Stimulated activated CD4-positive, alpha-beta T cell treated with anti-CD3 and anti-CD28 coated beads, Interleukin-1b, Interleukin-23, amount 100 ng/mL, for 1 hour (primary cell): ENCODE measurements at places on chromosomes 1 and 21.

DNA sequence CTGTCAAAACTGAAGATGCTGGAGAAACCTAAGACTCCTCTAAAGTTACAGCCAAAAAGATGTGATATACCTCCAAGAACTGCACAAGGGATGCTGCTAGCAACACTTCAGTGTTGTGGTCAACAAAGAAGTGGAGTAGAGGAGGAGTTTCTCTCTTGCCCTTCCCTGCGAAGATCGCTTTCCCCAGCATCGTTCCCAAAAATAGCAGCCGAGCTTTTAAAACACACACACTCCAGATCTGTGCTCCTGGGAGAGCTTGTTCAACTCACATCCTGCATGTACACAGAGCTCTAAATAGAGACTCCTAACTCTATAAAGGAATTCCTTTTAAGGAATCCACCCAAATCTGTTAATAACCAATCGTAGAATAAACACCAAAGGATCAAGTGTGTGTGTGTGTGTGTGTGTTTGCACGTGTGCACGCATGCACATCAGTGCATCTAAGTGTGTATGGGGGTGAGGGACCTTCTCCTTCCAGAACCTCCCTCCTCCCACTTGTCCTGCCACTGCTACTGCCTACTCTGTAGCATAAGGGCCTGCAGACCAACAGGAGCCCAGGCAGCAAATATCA lies 58.5 kb downstream of the PSMG1 start:
- no peak for DNase-seq

DNA sequence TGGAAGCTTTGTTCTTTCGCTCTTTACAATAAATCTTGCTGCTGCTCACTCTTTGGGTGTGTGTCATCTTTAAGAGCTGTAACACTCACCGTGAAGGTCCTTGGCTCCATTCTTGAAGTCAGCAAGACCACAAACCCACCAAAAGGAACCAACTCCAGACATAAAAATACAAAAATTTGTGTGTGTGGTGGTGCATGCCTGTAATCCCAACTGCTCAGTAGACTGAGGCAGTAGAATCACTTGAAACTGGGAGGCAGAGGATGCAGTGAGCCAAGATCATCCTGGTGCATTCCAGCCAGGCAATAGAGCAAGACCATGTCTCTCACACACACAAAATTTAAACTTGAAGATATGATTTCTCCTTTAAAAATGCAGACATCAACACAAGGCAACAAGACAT lies 1431.7 kb upstream of the B3GALT2 start:
- DNase-seq: no peak

GRCh38 chr1:170807432-170807831 lies 127.9 kb upstream of the MROH9 start:
- no peak for DNase-seq

DNA sequence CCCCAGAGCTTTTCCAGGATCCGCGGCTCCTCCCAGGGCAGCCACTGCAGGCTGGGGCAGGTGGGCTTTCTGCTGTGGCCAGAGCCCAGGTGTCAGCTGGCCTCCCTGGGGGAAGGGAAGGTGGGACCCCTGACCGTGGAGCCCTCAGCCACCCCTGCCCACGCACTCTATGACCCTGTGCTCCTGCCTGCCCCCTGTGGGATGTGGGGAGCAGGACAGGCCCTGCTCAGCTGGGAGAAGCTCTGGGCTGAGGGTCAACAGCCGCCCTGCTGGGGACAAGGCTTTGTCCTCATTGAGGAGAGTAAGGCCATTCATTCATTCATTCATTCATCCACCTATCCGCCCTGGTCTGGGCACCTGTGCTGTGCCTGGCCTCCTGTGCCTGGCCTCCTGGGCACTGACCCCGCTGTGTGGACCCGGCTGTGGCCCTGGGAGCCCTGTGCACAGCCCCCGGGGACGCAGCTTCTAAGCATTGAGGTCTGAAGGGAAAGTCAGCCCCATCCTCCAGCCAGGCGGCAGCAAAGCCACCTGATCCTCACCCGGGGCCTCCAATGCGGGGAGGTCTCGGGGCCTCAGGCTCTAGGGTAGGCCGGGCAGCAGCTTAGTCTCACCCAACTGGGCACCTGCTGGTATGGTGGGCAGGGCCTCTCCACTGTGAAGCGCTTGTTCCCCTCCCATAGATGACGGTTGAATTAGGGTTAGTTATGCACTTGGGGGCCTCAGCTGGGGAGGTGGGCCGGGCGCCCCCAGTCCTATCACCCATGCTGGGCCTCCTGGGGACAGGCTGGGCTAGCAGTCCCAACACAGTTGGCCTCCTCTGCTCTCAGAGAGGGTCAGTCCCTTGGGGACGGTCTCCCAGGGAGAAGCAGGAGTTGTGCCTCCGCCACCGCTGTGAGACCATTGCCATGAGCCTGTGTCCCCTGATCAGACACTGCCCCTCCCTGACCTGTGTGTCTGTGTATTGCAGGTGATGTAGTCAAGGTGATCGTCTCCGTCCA lies 6.0 kb downstream of the TNFRSF14 start:
- DNase-seq: no peak

DNA sequence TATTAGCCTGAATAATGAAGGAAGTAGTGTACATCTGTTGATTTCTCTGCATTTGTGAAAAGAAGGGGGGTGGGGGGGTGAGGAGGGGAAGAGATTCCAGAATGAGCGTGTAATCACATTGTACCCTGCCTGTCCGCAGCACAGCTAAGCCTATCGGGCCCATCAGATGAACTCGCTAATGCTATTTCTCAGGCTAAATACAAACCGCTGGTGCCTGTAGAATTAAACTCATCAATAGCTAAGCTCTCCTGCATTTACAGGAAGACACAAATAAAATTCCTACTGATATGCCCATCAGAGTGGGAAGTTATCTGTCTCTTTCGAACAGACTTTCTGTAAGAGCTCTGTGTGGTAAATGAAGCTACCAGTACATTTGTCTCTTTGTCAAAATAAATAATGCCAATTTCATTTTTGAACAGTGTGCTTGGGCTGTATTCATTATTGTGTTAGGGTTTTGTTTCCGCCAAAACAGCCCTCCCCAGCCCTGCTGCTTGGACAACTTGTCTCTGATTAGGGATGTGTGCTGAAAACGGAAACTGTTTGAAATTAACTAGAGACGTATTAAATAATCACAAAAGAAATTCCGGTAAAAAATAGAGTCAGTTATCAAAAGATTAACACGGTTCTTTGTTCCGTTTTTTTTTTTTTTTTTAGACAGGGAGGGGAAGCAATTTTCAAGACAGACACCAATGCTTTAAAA lies 305.4 kb downstream of the TTLL7 start:
- DNase-seq: no peak

GRCh38 chr1:187960125-187960638 lies 1131.4 kb downstream of the PLA2G4A start:
- no peak for DNase-seq

DNA sequence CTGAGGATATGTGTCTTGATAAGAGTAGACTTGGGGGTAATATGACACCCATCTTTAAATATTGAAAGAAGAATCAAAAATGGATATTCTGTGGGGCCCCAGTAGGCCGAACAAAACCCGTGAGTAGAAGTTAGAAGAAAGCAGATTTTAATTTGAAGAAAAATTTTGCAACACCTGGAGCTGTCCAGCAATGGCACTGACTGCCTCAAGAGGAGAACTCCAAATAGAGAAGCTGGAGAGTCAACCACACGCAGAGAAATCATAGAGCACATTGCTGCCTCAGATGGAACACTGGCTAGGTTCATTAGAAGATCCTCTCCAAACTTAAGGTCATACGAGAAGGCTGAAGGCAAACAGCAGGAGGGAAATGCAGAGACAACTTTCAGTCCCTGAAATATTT lies 6.8 kb downstream of the NHLH1 start:
- no peak for DNase-seq

DNA sequence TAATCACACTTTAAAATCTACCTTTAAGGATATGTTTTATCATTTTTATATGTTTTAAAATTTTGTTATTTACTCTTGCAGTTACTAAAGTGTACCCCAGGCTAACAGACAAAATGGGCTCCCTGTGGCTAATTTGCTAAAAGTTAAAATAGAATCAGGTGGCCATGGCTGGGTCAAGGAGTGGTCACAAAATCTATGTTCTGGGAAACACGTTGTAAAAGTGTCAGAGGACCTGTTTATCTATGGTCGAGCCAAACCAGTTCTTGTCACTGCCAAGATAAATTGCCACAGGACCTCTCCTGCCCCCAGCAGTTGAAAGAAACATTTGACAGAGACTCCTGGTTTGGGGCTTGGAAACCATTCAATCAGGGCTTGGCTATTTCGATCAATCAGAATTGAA lies 21.2 kb upstream of the TTLL7 start:
- no peak for DNase-seq

DNA sequence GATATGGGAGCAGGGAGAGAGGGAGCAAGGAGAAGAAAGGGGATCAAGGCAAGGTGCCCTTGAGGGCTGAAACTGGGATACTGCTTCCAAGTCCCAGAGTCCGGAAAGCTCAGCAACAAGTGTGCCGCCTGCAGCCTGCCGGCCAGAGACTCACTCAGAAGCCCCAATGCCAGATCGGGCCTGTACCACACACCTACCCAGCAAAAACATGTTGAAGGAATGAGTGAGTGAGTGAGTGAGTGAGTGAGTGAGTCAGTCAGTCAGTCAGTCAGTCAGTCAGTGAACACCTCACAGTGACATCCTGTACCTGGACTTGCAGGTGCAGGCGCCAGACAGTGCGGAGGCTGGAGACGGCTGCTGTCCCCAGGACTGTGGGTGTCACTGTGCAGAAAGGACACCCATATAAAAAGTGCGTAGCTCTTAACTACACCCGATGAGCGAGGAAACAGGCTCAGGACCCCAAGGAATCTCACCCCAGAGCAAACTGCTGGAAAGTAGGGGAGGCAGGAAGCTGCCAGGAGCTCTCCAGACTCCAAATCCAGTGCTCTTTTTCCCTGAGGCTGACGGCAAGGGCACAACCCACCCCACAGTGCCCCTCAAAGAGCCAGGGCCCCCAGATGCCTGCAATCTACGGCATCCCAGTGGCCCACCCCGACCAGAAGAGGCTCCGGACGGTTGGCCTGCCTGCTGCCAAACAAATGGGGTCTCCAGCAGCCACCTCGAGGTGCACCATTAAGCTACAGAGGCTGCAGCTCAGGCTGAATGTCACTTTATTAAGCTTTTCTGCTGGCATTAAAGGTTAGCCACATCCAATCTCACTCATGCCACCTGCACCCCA lies 261.7 kb downstream of the NPHP4 start:
- no peak for DNase-seq

DNA sequence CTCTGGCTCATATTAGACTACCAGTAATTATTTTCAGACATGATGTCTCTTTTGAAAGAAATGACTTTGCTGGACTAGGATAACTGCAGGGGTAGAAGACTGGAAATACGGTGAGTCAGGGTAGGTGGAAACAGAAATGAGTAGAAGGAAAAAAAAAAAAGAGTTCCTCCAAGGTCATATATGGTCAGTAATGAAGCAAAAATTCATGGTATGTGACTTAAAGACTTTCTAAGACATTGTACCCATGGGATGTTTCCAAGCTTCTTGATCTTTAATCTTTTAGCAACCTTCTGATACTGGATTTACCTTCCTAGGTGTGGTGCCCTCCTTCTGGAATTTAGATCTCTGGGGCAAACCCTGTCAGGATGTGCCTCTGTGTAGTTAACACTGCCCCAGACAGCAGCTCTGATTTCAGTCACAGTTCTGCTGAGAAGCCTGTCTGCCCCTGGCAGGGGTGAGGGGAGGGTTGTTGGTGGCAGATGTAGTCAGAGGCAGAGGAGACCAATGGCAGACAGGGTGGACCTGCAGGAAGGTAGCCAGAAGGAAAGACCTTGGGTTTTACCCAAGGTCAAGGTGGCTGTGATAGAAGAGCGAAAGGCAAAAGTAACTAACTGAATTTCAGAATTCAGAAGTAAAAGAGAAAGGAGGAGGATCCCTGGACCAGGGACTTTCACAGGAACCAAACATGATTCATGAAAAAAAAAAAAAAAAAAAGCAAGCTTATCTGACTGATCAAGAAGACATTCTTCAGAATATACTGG lies 44.1 kb upstream of the BCL10 start:
- DNase-seq: no peak

GRCh38 chr21:39024538-39024937 lies 158.7 kb downstream of the PSMG1 start:
- DNase-seq: no peak

- DNase-seq: no peak
Observed at GRCh38 chr1:178614286-178614685, 101.4 kb downstream of the TEX35 start.

- no peak for DNase-seq
Observed at GRCh38 chr1:29211086-29212030, 19.4 kb downstream of the MECR start.

DNA sequence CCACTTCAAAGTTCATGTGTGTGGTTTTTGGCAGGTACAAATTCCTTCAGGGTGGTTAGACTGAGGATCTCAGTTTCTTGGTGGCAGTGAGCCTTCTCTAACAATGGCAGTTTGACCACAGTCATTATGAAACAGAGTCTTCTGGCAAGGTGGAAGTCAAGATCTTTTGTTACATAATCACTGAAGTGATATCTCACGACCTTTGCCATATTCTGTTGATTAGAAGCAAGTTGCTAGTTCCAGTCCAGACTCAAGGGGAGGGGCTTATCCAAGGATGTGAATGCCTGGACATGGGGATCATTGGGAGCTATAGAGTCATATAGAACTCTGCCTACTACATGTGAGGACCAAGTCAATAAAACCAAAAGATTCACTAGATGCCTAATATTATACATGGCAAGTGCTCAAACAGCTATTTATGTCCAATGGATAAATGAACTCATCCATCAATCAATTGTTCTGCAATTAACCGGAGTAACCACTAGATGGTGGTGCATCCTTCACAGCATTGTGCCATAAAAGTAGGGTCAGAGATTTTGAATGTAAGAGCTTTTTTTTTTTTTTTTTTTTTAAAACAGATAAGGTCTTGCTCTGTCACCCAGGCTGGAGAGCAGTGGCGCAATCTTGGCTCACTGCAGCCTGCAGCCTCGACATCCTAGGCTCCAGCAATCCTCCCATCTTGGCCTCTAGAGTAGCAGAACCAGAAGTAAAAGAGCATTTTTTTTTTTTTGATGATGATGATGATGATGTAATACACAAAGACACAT lies 131.9 kb downstream of the CRB1 start:
- DNase-seq: no peak

DNA sequence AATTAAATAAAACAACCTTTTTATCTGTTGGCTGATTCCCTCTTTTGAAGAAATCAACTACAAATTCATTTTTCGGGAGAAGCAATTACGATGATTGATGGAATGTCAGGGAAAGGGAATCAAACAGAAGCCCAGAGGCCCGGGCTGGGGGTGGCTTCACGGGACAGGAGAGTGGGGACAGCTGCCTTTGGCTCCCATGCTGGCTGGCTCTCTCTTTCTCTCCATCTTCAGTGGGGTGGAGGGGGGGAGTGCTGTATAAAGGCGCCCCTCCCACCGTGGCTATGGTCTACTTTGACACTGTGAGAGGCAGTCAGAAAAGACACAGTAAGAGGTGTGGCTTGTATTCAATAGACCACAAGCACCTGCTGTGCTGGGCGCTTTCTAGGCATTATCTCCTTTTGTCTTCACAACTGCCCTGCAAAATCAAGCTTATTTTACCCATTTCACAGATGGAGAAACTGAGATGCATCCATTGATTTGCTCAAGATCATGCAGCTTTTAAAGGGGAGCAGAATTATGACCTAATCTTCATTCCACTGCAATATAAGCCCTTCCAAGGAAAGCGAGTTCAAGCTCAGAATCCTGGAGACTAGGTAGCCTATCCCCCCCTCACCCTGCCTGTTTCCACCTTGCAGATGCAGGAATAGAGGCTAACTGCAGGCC lies 92.9 kb downstream of the GRIK3 start:
- no peak for DNase-seq

- no peak for DNase-seq
Observed at GRCh38 chr1:7379441-7379971, 391.6 kb upstream of the VAMP3 start.
